GM12878 (cell line): ENCODE measurements at places on chromosomes 4 and X. TPM values are rescaled to one million over a fixed set of nuclear protein-coding genes. Genes with fewer than 3 reads are reported as not detected.

DNA sequence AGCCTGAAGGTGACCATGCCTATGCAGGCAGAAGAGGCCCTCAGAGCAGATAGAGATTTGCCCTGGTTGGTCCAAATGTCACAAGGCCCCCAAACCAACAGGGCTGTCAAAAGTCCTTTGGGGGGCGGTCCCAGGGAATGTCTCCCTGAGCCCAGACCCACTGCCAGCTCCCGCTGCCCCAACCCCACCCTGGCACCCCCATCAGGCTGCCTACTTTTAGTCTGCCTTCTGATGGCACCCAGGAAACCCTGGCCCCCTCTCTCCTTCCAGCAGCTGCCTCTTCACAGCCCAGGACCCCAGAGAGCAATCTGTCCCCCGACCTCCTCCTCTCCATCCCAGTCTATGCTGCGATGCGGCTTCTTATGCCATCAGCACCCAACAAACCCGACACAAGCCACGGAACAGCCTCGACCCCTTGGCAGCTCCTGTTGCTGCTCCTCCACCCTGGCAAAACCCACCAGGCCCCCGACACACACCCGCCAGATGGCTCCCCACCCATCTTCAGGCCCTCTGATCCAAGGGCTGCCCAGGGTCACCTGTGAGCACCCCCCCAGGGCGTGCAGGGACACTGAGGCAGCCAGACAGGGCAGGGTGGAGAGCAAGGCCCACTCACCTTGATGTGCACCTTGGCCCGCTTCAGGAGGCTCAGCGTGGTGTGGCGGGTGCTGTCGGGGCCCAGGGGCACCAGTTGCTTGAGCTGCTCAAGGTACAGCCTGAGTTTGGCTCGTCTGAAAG is 9.9 kb downstream of the MXD4 start:
- no peak for DNase-seq
- no peaks in the 10 kb centered on the region for H3K36me3 ChIP-seq
- no peak overlapping the region for H3K4me3 ChIP-seq
- no peaks in the 10 kb centered on the region for H3K27me3 ChIP-seq

DNA sequence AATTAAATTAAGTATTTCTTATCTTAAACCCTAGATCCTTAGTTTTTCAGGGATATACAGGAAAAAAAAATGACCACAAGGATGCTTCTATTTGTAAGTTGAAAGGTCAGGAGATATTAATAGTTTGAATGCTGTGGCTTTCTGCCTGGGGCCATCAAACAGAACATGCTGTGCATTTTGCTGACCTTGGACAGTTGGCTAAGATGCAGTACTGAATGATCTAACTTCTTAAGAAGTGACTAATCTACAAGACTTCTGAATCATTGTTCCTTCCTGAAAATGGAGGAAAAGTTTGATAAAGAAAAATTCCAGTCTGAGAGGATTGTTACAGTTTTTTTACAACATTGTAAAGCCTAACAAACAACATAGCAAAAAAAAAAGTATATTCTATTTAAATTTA is 237.8 kb upstream of the JADE1 start:
- H3K27me3 ChIP-seq, result no peaks in the 10 kb centered on the region
- no peak overlapping the region for H3K4me3 ChIP-seq
- no peak for DNase-seq

GRCh38 chr4:110898290-110898689 is 275.4 kb upstream of the PITX2 start:
- H3K27me3 ChIP-seq, result no peaks in the 10 kb centered on the region
- no peak overlapping the region for H3K4me3 ChIP-seq
- no peaks in the 10 kb centered on the region for H3K4me1 ChIP-seq
- no peak overlapping the region for H3K27ac ChIP-seq
- no peaks in the 10 kb centered on the region for H3K36me3 ChIP-seq

The TIGD2 gene
- 4.8 and 5.8 TPM in 2 replicates for polyA plus RNA-seq

GRCh38 chr4:110518889-110519490 is 43.0 kb downstream of the ENPEP start:
- no peak for DNase-seq
- H3K4me1 ChIP-seq, result no peaks in the 10 kb centered on the region
- H3K36me3 ChIP-seq, result no peaks in the 10 kb centered on the region

DNA sequence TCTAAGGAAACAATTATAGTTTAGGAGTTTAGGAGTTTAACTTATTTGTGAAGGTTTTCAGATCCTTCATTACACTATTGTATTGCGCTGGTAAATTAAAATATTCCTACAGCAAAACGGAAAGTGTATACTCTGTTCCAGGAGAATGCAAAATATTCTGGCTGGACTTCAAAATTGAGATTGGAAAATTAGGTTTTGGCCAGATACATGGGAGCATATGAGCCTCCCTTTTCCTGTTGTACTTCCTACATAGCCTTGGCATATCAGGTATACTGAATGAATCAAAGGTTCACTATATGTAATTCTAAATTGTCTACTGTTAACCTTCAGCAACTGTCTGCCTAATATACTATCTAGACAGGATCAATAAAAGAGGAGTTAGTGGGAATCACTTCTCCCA is 25.2 kb upstream of the GRIA2 start:
- no peaks in the 10 kb centered on the region for H3K27me3 ChIP-seq
- H3K27ac ChIP-seq, result no peak overlapping the region
- no peaks in the 10 kb centered on the region for H3K4me1 ChIP-seq
- H3K36me3 ChIP-seq, result no peaks in the 10 kb centered on the region

The DMRTC1B gene
- polyA plus RNA-seq, result not detected in 2 replicates

DNA sequence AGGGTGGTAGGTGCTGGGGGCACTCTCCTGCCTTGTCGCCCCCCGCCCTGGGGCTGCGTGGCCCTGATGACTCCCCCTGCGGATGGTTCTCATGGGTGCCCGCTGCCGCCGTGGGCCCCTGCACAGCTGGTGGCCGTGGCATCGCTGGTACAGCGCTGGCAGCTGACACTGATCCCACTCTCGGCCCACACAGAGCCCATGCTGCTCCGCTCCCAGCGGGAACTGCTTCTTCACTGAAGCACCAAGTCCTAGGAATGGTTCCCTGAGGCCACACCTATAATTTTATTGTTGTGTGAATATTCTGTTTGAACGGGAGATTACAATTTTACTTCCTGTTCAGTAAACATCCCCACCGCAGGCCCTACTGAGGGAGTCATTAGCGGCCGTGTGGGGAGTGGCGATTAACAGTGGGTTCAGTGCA is 138.6 kb upstream of the NKX1-1 start:
- no peak overlapping the region for H3K27ac ChIP-seq
- no peaks in the 10 kb centered on the region for H3K36me3 ChIP-seq
- DNase-seq, result no peak
- H3K4me3 ChIP-seq, result no peak overlapping the region
- H3K27me3 ChIP-seq, result no peaks in the 10 kb centered on the region
- no peaks in the 10 kb centered on the region for H3K4me1 ChIP-seq

DNA sequence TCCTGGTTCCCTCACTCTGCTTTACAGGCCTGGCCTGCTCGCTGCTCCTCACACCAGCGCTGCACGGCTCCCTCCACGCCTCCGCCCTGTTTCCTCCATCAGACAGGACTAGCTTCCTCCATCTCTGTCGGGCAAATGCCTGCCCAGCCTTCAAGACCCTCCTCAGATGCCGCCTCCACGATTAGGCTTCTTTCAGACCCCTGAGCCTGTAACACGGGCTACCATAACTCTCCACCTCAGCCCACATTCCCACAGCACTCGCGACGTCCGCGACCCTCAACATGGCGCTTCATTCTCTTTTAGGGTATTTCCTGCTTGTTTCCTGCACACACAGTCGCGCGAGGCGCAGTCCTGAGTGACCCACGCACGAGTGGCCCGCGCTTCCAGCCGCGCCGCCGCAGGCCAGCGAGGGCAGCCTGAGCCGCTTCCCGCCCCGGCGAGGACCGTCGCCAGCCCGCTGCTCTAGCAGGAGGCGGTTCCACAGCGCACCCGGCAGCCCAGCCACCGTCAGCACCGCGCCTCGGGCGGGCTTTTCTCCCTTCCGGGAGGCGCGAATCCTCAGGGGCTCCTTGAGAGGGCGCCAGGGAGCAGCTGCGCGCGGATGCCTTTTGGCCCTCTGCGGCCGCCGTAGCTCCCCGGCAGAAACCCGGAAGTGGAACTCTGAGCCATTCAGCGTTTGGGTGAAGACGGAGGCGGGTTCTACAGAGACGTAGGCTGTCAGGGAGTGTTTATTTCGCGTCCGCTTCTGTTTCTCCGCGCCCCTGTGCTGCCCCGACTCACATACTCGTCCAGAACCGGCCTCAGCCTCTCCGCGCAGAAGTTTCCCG is at the start of gene FRG1:
Gene FRG1 (plus strand): TSS at position 695 of the 827 bp plus-strand sequence. CDS start 138 bp downstream, outside the sequence.
- peak within 1 kb of the TSS; percentile 79 for H3K4me3 ChIP-seq
- DNase-seq, result peak; percentile 64
- peak within 1 kb of the TSS; percentile 87 for H3K27ac ChIP-seq
- no peaks in the 10 kb centered on the region for H3K36me3 ChIP-seq
- no peaks in the 10 kb centered on the region for H3K27me3 ChIP-seq
- H3K4me1 ChIP-seq, result no peaks in the 10 kb centered on the region; the same call in 1 of the 2 replicates

GRCh38 chr4:111945014-111945413 is 200.2 kb upstream of the FAM241A start:
- DNase-seq, result no peak
- H3K27ac ChIP-seq, result no peak overlapping the region
- no peaks in the 10 kb centered on the region for H3K36me3 ChIP-seq
- H3K4me3 ChIP-seq, result no peak overlapping the region
- H3K27me3 ChIP-seq, result no peaks in the 10 kb centered on the region; the same call in 1 of the 2 replicates
